ENCODE measurements at places on chromosomes 5 and 9. TPM values are rescaled to one million over a fixed set of nuclear protein-coding genes. Genes with fewer than 3 reads are reported as not detected.

DNA sequence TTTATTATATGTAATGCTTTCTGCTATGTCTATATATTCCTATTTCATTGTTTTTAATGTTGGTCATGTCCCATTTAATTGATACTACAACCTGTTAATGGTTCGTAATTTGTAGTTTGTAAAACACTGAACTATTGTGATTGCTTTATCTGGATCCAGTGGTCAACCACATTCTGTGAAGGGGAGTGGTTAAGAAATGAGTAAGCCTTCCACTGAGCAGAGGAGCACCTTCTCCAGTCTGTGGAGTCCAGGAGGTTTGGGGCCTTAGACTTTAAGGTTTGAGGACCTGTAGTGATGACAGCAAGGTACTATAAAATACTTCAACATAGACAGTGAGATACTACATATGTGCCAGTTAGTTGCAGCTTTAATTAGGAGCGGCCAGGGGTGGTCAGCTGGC lies 67.7 kb upstream of the RAD23B start:
- no peak for DNase-seq

- DNase-seq = no peak
Measured at GRCh38 chr9:136237486-136238341, 7.9 kb downstream of the QSOX2 start.

GRCh38 chr9:95678759-95679158 lies 162.0 kb upstream of the PTCH1 start:
- DNase-seq = no peak

DNA sequence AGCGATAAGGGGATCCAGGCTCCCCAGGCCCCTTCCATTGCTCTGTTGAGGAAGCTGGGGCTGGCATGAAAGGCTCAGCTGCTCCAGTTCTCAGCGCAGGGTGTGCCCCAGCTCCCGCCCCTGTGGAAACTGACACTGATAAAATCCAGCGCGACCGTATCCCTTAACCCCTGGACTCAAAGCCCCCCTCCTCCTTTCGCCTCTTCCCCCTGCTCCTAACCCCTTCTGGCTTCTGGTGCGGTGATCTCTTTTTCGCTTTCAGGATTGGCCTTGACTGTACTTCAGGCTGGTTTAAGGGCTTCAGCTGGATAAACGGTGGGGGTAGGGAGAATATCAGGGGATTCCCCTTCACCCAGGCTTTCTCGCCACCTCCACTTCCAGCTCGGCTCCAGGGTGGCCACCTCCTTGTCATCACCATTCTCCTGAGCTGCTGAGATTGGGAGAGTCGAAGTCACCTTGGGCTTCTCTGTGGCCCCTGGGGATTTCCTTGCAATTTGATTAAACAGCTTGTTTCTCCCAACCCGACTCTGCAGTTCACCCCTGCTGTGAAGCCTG lies 843 bp downstream of the BSPRY start:
- DNase-seq = no peak

DNA sequence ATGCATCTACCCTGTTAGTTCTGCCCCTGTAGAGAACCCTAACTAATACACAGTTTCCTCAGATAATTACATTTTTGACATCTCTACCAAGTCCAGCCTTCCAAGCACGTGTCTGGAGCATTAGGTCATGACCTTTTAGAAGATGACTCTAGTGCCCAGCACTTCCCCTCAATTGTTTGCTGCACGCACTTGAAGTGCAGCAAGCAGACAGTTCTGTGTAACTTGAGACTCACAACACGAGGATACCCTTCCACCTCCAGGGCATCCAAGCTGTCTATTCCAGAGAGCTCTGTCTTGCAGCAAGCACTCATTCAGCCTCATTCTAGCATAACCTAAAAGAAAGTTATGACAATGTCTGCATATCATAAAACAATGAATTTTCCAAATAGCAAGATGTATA lies 1410.5 kb upstream of the CDH18 start:
- DNase-seq = no peak

DNA sequence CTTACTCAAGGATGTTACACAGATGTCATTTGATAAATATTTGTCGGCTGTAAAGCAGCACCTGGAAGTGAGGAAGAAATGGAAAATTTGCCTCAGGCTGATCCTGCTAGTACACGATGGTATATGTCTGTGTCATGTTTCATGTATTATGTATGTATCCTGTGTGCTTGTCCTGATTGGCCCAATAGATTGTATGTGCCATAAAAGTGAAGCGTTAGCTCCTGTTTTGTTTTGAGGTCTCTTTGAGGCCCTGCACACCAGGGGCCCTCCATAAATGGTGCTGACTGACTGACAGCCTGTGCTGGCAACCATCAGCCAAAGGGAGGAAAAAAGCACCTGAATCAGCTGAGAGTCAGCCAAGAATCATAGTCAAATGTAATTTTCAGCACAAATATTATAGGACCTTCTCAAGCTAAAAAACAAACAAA lies 11.8 kb upstream of the LNPEP start:
- DNase-seq = no peak

GRCh38 chr9:110199643-110200042 lies 8.3 kb downstream of the C9orf152 start:
- no peak for DNase-seq

- no peak for DNase-seq
Measured at GRCh38 chr9:133129001-133129795, 8.2 kb upstream of the RALGDS start.

- no peak for DNase-seq
Measured at GRCh38 chr5:150224483-150225027, 34.7 kb downstream of the SLC6A7 start.

GRCh38 chr9:20084125-20084524 lies 295.3 kb upstream of the SLC24A2 start:
- DNase-seq = no peak

DNA sequence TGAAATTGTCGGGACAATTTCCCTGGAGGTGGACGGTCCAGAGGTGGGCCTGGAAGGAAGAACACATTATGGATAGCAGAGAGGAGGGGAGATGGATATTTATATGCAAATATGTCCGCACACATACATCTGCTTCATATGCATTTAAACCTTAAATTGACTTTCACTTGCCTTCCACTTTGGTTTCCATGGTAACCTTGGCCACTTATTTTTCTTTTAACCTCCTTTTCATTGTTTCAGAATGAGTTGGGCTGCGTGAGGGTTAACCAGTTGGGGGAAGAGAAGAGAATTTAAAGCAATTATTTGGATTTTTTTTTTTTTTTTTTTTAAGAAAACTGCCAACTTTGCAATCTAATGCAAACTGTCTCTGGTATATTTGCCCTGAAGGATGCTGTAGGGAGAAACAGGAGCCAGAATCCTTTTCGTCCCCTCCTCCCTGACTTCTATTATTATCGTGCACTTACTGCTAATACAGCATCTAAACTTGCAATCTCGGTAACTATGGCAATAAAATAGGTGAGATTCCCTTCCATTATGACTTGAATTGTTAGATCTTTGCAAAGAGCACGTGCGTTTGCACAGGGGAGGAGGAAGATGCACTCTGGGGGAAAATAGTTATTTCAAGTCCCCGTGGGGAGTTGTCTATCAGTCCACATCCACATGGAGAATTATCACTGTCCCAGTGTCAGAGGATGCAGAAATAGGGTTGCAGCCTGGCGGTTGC lies 35.6 kb downstream of the TLR4 start:
- DNase-seq = no peak

DNA sequence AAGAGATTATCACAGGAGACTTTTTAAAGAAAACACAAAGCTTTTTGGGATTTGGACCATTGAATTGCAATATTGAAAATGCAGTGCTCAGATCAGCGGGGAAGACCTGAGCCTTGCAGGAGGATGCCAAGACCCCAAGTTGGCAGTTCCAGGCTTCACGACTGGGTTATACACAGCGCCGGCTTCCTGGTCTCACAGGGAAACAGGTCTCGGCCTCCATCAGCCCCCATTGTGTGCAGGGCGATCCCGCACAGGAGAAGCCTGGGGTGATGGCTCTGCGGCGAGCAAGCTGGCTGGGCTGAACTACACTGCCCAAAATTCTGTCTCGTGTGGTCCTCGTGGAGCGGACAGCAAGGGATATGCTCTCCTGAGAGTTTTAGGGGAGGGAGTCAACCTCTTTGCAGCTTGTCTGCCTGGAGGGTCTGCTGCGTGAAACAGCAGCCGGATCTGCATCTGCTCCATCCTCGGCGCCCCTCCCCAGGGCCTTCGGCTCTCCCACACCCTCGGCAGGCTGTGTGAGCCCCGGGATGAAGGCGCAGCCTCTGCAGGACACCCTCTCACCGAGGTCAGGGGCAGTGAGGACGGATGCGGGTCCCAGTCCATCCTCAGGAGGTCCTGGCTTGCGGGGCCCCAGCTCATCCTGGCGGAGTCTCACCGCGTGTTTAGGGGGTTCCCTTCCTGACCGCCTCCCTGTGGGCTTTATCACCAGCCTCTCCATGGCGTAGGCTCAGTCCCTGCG lies 60.6 kb downstream of the NSUN2 start:
- DNase-seq = no peak

DNA sequence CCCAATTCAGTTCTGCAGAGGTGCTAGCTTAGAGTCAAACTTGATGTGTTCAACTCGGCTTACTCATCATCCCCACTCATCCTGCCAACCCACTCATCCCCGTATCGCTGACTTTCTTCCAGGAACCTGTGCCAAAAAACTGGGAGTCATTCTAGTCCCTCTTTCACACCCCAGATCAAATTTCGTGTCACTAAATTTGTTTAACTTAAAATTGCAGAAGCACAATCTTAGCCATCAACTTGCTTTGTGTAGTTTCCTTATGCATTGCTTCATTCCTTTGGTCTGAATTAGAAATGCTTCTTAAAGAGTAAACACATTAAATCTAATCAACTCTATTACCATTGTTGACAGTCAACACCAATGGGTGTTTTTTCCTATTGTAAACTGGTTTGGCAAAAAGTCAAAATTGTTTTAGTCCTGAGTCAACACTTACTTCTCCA lies 162.4 kb downstream of the TTC39B start:
- no peak for DNase-seq

- DNase-seq = no peak
Measured at GRCh38 chr5:91020065-91020800, 362.9 kb downstream of the ARRDC3 start.

- no peak for DNase-seq
Measured at GRCh38 chr5:128487041-128487440, 51.0 kb downstream of the FBN2 start.

- DNase-seq = no peak
Measured at GRCh38 chr5:31854181-31855133, 215.5 kb downstream of the PDZD2 start.

DNA sequence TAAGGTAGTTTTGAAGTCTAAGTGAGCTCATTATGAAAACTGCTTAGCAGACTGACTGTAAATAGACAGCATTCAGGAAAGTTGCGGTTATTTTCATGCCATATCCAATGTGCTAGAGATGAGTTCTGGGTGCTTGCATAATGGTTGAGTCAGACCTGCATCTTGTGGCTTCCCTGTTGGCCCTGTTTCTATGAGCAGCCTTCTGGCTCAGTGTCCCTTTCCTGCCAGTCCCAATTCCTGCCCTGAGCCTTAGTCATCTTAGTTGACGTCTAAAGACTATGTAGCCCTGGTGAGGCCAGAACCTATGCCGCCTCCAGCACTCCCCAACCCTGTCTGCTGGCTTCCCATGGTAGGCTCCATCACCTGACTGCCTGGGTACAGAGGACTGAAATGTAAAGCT lies 76.3 kb upstream of the TNFSF8 start:
- no peak for DNase-seq

DNA sequence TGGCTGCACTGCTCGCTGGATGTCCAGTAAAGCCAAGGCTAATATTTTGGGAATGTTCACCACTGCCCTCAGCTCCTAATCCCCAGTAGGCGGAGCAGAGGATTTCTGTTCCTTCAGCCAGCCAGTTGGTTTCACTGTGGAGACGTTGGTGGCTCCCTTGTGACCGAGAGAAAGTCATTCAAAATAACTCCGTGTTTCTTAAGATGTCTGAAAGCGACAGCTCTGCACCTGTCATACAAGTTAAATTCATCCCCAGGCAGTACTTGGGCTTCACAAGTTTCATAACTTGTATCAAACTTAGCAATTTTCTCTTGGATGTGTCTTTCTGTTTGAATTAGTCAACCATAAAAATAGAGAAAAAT lies 382 bp upstream of the CDKN2B start:
- DNase-seq = no peak

GRCh38 chr9:114143234-114143633 lies 12.1 kb upstream of the COL27A1 start:
- DNase-seq = no peak

DNA sequence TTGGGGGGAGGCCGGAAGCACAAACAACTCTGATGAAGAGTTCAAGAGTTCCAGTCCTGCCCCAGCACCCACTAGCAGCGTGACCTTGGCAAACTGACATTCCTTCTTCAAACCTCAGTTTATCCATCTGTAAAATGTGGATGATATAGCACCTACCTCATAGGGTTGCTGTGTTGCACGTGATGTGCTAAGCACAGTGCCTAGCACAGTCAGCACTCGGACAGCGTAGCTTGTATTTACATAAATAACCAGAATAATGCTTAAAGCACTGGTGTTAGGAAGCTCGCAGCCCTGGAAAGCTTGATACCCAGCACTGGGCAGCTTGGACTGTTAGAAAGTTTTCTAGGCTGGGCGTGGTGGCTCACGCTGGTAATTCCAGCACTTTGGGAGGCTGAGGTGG lies 5.1 kb downstream of the PKN3 start:
- no peak for DNase-seq

DNA sequence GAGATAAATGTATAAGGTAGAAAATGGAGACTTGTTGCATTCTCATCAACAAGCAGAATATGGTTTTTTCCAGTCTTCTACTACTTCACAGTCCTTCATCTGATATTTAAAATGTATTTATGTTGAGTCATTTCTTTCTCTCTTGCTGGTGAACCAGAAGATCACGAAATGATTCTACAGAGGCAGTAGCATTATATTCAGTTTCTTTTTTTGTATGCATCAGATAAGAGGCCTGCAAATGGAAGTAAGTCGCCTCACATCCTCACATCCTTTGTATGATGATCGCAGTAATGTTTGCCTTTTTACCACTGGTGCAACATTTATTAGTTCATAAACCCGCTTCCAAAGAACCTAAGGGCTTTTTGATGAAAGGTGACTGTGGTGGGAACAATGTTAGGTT lies 22.1 kb upstream of the IL13 start:
- no peak for DNase-seq

GRCh38 chr9:128244837-128245231 lies 31.0 kb downstream of the GOLGA2 start:
- DNase-seq = peak; percentile 52

GRCh38 chr9:5481322-5482040 lies 28.9 kb upstream of the PDCD1LG2 start:
- no peak for DNase-seq

GRCh38 chr5:135642934-135643333 lies 64.1 kb upstream of the CXCL14 start:
- DNase-seq = no peak

- no peak for DNase-seq
Measured at GRCh38 chr5:124383693-124384092, 362.7 kb downstream of the ZNF608 start.

Gene ANKRD18A
- total RNA-seq = not detected

Gene CKMT2
- 5.3 TPM for total RNA-seq

Gene ARID3C
- total RNA-seq = 0.29 TPM

Gene OBP2B
- total RNA-seq = not detected

Gene CYLC2
- not detected for total RNA-seq

Gene CXCL14
- 45.5 TPM for total RNA-seq

Gene ZNF658
- 8.6 TPM for total RNA-seq

Gene UBE2QL1
- 1.8 TPM for total RNA-seq

Gene FLT4
- 7.9 TPM for total RNA-seq

Gene NUDT12
- 31.0 TPM for total RNA-seq

Gene DIPK1B
- total RNA-seq = 5.6 TPM

Gene GRIN1
- total RNA-seq = not detected

Gene SPINK5
- total RNA-seq = not detected

Data from breast epithelium (tissue), 4 donors.